Osteoblast (primary cell): ENCODE measurements at places on chromosomes 11 and 22.

GRCh38 chr11:22976146-22976545 lies 115.9 kb upstream of the CCDC179 start:
- no peak for DNase-seq

GRCh38 chr11:95145430-95146060 lies 55.9 kb downstream of the ENDOD1 start:
- no peak for DNase-seq

- peak; percentile 95 for DNase-seq
Measured at GRCh38 chr22:33049119-33049729, 9.0 kb downstream of the SYN3 start.

DNA sequence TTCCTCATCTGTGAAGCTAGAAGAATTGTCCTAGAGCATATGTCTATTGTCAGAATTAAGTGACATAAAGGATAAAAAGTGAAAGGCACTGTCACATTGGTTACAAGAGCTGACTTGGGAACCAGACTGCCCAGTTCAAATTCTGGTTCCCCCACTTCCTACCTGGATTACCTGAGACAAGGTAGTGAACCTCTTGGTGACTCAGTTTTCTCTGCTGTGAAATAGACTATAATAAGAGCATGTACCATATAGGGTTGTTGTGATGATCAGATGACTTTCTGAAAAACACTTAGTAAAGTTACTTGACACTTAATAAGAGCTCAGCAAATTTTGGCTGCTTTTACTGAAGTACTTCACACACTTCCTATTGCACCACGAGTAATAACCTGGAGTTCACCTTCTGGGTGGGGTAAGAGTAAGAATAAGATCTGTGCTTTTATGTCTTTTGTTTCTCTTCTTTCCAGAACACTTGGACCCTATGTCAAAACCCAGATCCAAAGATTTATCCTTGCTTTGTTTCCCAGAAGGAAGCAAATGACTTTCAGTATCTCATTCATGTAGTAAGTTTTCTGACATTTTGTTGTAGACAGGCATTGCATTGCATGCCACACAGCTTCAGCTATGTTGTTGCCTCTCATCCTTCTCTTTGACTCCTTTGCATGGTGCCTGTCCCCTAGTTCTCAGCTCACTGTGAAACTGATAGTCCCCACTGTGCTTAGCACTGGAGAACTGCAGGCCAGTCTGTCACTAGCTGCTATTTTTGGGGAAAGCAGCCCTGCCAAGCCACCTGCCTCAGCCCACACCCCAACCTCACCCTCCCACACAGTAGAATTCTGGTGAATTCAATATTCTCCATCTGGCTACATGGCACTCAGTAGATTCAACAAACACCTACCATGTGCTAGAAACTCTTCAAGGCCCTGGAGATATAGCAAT lies 121.8 kb upstream of the POU2AF2 start:
- DNase-seq = peak; percentile 15

DNA sequence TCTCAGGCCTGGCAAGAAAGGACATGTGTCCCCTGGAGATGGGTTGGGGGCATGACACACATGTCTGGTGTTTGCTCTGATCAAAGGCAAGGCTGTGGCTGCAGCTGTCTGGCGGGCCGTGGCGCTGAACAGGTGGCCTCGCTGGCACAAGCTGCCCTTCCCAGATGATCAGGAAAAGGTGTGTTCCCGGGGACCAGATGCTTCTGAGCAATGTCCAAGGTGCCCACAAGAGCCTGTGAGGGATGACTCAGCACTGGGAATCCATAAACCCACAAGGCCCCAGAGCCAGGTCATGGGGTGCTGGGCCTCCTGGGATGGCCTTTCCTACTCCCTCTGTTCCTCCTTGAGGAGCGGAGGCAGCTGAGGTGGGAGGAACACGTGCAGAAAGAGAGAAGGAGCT lies 9.7 kb upstream of the LRP5 start:
- DNase-seq = peak; percentile 45

DNA sequence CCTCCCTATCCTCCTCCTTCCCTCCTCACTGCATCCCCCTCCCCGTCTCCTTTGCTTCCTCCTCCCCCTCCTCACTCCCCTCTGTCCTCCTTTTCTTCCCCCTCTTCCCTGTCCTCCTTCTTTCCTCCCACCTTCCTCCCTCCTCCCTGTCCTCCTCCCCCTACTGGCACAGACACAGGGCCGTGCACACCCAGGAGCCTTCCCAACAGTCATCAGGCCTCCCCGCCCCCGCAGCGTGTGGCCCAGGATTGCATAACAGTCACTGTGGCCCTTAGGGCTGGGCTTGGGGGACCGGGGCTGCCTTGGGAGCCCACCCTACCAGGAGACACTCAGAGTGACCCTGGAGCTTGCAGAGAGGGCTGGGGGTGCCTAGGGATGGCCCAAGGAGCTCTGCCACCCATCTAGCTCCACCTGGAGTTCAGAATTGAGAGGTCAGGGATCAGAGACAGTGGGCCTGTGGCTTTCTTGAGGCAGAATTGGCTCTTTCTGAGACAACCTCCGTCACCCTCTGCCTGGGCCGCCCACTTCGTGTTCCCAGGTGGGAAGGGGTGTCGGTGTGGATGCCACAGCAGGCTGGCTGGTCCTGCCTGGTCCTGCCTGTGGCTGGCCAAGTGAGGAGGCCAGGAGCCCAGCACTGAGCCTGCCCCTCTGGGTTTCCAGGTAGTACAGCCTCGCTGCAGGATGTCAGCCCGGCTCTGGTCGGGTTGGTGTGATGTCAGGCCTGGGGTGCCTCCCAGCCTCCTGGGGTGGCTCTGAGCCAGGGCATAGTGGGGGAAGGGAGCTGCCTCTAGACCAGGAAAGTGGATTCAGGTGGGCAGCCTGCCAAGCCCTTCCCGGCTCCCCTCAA lies 1.6 kb downstream of the SPI1 start:
- DNase-seq = peak; percentile 52

DNA sequence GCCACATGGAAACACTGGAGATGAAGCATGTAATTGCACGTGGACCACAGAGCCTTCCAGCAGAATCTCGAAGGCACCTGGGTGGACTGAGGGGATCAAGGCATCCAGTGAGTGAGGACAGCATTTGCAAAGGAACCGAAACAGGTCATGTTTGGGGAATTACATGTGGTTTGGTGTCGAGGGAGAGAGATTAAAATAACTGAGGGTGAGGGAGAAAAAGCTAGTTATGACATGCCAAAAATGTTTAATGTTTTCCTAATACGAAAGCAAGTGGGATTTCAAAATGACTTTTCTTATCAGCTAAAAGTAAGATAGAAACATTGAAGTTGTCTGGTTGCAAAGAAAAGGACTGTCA lies 157.1 kb downstream of the BLID start:
- DNase-seq = no peak

DNA sequence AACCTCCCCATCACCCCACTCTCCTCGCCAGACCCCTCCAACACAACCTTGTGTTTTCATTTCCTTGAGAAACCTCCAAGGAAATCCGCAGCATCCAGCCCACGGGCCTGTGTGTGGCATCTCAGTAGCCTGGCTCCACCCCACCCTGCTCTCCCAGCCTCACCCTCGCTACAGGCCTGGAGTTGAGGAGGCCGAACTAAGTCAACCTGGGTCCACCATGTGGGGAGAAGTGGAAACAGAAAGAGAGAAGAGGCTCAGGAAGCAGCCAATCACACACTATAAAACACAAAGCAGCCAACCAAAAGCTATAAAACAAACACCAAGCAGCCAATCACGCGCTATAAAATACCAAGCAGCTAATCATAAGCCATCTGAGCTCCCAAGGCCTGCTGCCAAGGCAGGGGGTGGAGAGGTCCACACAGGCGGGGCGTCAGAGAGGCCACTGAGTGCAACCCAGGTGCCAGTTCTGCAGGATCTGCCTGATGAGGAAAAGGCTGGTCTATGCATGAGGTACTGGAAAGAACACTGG lies 72.0 kb downstream of the MICAL3 start:
- DNase-seq = peak; percentile 41

DNA sequence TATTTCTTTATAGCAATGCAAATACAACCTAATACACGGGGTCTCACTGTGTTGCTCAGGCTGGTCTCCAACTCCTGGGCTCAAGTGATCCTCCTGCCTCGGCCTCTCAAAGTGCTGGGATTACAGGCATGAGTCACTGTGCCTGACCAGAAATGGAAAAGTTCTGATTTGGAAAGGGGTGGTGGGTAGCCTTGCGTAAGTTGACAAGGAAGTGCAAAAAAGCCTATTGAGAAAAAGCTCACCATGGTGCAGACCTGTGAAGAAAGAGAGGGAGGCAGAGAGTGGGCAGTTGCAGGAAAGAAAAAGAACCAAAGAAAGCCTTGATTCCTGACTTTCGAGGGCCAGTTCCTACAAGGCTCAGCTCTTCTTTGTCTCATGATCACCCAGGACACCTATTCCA lies 27.1 kb downstream of the AGBL2 start:
- DNase-seq = no peak

- DNase-seq = no peak
Measured at GRCh38 chr11:44270403-44271273, 39.3 kb downstream of the ALX4 start.

- DNase-seq = peak; percentile 21
Measured at GRCh38 chr22:19852177-19852781, 2.4 kb downstream of the GNB1L start.

DNA sequence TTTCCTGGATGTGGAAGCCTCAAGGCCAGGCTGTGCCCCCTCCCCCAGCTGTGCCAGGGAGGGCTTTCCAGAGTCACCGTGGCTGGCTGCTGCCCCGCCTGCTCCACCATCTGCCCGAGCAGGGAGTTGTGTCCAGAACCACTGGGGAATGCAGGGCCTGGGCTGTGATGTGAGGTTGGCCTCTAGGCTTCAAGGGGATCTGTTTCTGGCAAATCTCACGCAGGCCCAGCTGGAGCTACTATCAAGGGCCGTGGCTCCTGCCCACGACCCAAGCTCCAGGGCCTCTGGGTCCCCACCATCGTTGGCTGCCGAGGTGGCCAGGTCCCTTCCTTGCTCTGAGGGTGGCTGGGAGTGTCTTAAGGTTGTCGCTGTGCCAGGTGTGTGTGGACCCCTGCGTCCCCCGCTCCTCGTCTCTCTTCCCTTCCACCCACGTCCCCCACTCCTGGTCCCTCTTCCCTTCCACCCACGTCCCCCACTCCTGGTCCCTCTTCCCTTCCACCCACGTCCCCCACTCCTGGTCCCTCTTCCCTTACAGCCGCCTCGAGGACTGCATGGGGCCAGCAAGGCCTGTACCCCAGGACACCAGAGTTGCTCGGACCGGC lies 6.1 kb downstream of the BRSK2 start:
- DNase-seq = peak; percentile 77

- no peak for DNase-seq
Measured at GRCh38 chr11:103453126-103453525, 343.9 kb downstream of the DYNC2H1 start.

- DNase-seq = no peak
Measured at GRCh38 chr11:70578371-70578770, 180.0 kb downstream of the CTTN start.

- peak; percentile 61 for DNase-seq
Measured at GRCh38 chr22:27996529-27996925, 77.5 kb upstream of the PITPNB start.

DNA sequence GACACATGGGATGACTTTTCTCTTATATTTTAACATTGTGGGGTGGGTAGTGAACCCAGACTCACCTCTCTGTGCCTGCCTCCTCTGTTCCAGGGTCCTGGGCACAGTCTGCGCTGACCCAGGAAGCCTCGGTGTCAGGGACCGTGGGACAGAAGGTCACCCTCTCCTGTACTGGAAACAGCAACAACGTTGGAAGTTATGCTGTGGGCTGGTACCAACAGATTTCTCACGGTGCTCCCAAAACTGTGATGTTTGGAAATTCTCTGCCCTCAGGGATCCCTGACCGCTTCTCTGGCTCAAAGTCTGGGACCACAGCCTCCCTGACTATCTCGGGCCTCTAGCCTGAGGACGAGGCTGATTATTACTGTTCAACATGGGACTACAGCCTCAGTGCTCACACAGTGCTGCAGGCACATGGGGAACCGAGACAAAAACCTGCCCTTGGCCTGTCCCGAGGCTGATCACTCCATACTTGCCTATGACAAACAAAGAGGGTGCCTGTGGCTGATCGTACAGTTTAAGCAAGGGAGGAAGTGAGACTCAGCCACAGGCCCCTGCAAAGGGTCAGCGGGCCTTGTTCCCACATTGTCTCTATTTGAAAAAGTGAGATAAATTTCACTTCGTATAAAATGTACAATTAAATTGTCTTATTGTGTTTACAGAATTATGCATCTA lies 43.7 kb upstream of the TOP3B start:
- no peak for DNase-seq

GRCh38 chr11:111642542-111642941 lies 40.3 kb downstream of the SIK2 start:
- DNase-seq = no peak
